ENCODE measurements at places on chromosomes 16 and 17.

GRCh38 chr17:55335625-55336024 is 70.9 kb downstream of the HLF start:
- no peak for DNase-seq

DNA sequence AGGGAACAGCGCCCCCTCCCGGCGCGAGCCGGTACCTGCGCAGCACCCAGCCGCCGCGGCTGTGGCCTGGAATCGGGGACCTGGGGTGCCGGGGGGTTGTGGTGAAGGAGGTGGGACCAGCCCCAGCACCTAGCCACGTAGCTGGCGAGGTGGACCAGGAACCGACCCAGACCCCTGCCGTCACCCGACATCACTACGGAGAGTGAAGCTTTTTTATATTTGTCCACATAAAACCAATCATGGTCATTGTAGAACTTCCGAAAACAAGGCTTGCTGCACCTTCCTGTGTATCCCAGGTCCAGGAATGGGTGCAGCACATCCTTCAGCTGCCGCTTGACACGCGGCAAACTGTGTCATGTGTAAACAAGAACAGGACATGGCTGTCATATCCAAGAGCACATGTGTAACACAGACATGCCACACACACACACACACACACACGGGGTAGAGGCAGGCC is 1.3 kb downstream of the HBQ1 start:
- peak; percentile 82 for DNase-seq

- DNase-seq: peak; percentile 68
These were observed 1.3 kb downstream of the METRN start for GRCh38 chr16:716200-716568.

DNA sequence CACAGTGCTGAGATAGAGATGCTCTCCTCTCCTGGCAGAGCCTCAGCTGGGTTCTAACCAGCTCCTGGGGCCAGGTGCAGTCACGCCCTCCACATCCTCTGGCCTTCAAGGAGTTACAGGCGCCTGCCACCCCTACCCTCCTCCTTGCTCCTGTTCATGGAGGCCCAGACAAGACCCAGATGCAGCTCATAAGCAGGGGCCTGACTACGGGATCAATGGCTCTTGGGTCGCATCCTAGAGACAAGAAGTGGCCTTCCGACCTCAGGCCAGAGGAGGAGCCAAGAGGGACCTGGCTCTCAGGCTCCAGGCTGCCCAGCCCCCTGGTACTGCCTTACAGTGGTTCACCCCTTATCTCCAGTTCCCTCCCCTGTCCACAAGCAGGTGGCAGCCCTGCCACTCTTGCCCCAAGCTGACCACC is 23.0 kb downstream of the ARHGAP27 start:
- DNase-seq: no peak

DNA sequence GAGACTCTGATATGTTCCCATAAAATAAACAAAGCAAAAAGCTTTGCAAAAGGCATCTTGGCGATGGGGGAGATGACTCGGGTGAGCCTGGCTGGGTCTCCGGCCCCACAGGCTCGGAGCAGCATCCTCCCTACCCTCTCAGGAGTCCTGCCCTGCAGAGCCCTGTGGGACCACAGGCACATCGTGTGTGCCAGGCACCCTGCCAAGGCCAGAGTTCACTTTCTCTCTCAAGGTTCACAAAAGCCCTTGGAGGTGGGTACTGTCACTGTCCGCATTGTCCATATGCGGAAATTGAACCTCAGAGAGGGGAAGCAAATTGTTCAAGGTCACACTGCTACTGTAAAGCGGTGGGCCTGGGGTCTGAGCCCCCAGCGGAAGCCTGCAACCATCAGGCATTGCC is 48.5 kb downstream of the CRISPLD2 start:
- DNase-seq: no peak

DNA sequence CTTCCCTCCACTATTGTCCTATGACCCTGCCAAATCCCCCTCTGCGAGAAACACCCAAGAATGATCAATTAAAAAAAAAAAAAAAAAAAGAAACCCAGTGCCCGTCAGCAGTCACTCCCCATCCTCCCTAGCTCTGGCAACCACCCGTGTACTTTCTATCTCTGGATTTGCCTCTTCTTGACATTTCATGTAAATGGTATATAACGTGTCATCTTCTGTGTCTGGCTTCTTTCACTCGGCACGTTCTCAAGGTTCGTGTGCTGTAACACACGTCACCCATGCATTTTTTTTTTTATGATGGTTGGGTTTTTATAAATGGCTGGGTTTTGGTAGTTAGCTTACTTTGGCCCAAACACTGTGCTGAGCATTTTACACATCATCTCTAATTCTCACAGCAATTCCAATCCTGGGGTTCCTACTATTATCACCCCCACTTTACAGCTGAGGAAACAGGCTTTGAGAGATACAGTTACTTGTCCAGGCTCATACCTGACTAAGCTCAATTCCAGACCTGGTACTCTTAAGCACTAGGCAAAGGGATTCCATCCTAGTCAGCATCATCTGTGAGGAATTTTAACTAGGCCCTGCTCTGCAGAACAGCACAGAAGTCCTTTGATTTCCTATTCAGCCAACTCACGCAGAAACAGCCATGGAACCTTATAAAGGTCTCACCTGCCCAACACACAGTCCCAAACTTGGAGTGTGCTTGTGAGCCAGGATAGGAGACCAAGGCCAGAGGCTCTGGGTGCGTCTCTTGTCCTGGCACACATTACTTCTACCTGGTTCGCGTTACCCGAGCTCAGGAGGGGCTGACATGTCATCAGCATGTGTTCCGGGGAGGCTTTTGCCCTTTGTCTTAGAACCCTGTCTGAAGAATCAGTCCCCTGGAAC is 11.7 kb downstream of the NDUFAB1 start:
- no peak for DNase-seq

DNA sequence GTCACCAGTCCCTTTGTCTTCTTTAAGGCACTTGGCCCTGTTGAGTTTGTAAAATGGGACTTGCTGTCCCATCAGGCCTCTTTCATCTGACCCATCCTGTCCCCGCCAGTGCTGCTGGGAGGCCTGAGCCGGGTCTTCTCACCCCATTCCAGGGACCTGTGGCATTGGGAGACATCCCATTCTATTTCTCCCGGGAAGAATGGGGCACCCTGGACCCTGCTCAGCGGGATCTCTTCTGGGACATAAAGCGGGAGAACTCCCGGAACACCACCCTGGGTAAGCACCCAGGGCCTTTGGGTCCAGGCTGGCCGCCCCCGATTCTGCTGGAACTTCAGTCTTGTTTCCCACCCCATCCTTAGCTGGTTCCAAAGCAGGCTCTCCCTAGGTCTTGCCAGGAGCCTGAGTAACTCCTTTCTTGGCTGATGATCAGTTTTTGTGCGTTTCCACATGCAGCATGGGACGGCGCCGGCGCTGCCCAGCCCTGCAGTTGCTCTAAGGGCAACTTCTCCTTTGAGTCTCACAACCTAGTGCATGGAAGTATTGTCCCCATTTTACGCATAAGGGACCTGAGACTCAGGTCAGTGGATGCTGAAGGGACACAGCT is 4.1 kb downstream of the ZNF213 start:
- peak; percentile 17 for DNase-seq

- DNase-seq: no peak
These were observed 34.8 kb upstream of the ERN1 start for GRCh38 chr17:64164596-64165285.

GRCh38 chr16:88807626-88808453 is 3.9 kb downstream of the APRT start:
- DNase-seq: no peak

DNA sequence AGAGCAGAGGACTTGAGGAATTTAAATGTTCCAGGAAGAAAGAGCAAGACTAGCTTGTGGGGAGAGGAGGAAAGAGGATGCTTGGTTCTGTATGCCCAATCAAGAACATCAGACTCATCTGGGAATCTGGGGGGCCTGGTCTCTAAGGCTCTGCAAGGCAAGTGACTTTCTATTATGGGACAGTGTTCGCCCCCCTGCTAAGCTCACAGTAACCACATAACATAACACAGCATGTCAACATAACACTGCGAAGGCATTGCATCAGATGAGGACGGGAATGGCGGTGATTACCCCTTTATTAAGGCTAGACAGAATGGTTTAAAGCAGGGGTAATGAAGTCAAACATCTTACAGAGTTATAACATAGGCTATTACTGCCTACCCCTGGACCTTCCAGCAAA is 176.6 kb upstream of the IRX6 start:
- no peak for DNase-seq

- peak; percentile 100 for DNase-seq
These were observed 430 bp upstream of the KATNB1 start for GRCh38 chr16:57734925-57735754.

DNA sequence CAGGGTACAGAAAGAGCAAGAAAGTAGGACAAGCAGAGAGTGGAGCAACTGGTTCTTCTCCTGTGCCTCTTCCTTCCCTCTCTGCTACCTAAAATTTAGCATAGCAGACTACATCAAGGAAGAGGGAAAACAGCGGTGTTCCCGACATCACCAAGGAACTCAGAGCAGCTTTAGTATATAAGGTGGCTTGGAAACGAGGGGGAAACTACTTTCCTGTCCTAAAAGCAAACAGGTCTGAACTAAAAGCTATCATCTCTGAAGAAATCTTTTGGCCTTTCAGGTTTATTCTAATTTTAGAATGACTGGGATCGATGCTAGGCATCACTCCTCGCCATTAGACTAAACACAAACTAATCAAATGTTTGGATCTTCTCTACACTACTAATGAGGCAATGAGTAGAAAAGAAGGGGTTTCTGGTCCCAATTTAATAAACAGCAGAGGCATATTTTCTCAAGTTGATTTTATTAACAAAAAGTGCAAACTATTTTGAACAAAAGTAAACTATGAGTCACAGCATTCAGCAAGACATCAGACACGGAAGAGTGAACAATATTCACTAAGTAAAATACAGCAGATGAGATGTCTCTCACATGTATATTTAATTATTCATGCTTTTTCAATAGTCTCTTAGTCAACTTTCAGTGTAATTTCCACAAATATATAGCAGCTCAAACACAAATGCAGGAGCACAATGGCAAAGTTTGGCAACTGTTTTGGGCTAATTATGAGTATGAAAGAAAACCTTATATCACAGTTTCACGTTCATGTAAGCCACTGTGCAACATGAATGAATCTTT is 108.7 kb downstream of the TRIM37 start:
- no peak for DNase-seq

GRCh38 chr16:88688013-88688778 is 1.9 kb upstream of the SNAI3 start:
- DNase-seq: no peak

GRCh38 chr16:88991813-88992350 is 14.9 kb upstream of the CBFA2T3 start:
- no peak for DNase-seq

GRCh38 chr16:49776085-49776595 is 79.8 kb downstream of the ZNF423 start:
- DNase-seq: peak; percentile 63

DNA sequence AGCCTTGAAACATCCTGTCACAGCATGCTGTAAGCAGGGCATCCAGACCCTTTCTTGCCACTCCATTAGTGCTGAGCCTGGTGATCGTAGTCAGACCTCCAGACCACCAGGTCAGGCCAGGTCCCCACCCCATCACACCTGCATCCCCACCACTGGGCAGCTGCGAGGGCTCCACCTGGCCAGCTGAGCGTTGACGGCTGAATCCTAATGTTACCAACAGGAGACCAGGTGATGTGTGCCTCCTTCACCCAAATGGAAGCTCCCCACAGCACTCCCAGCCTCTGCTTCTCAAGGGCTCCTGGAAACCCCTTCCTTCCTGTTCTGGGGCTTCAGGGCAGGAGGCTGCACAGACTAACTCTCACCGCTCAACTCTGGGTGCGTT is 189.4 kb downstream of the C16orf95 start:
- DNase-seq: no peak

- peak; percentile 67 for DNase-seq
These were observed 2.3 kb downstream of the METRNL start for GRCh38 chr17:83081684-83082201.

DNA sequence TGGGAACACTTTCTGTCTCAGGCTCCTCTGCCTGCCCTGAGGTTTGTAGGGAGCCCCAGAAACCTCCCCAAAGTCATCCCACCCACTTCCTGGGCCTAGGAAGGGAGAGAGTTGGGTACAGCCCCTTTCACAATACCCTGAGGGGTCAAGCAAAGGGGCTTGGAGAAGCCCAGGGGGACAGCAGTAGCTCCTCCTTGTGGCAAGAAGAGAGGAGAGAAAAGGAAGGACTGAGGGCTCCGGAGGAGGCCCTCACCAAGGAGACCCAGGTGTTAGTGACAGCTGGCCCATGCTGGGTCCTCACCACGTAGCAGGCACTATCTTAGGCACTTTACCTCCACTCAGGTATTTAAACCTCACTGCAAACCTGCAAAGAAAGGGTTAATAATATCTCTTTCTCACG is 112.8 kb downstream of the IRX5 start:
- no peak for DNase-seq

- no peak for DNase-seq
These were observed 155.7 kb downstream of the CMIP start for GRCh38 chr16:81600275-81600674.

GRCh38 chr16:11605891-11606290 is 19.2 kb upstream of the LITAF start:
- DNase-seq: no peak

GRCh38 chr16:86319585-86320236 is 190.6 kb upstream of the FOXF1 start:
- peak; percentile 17 for DNase-seq

- DNase-seq: no peak
These were observed 34.1 kb downstream of the VPS53 start for GRCh38 chr17:680529-680928.

GRCh38 chr17:44362459-44362948 is 1.1 kb downstream of the FAM171A2 start:
- peak; percentile 49 for DNase-seq
